ENCODE measurements at places on chromosomes 16 and 17.

DNA sequence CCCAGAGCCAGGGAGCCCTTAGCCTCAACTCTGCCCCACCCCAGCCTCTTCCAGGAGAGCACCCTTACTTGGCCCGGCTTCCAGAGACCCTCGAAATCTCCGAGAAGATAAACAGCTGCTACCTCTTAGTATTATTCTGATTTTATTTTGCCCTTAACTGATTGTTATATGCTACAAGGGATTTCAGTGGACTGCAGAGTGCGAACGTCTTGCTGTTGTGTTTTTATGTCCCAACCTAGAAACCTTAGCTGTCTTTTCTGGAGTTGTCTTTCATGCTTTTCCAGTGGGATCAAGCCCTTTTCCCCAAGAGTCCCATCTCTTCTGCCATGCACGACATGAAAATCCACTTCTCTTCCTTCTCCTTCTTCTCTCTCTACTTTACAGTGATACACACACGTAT is 47.0 kb downstream of the SNX20 start:
- DNase-seq = no peak

GRCh38 chr17:62824290-62825131 is 16.4 kb upstream of the MARCHF10 start:
- peak; percentile 99 for DNase-seq

DNA sequence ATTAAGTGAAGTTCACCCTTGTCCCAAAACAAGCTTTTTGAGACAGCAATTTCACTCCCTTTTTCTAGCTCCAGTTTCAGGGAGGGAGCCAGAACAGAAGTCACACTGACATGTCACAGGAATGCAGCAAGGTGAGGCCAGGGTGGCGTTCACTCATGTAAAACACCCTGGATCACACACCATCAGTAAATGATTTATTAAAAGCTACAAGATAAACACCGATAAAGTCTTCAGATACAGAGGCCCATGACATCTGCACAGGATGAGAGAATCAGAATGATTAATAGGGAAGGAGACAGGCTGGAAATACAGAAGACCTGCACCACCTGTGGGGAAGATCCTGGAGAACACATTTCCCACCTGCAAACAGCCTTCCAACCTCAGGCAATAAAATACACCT is 77.5 kb upstream of the DYNLRB2 start:
- peak; percentile 38 for DNase-seq

GRCh38 chr16:51237207-51237606 is 86.1 kb upstream of the SALL1 start:
- no peak for DNase-seq

DNA sequence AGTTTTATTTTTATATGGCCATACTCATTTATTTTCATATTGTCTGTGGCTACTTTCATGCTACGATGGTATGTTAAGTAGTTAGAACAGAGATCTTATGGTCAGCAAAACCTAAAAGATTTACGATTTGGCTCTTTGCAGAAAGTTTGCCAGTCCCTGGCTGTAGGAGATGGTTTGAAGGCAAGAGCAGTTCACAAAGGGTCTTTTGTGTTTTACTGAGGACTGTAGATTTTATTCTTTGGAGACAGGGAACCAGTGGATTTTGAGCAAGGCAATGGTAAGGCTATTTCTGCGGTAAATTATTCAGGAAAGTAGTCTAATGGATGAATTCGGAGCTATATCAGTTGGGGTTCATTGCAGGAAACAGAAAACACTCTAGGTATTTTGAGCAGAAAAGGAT is 90.7 kb downstream of the WWP2 start:
- DNase-seq = no peak

GRCh38 chr17:79464318-79465010 is 146.4 kb downstream of the RBFOX3 start:
- no peak for DNase-seq

DNA sequence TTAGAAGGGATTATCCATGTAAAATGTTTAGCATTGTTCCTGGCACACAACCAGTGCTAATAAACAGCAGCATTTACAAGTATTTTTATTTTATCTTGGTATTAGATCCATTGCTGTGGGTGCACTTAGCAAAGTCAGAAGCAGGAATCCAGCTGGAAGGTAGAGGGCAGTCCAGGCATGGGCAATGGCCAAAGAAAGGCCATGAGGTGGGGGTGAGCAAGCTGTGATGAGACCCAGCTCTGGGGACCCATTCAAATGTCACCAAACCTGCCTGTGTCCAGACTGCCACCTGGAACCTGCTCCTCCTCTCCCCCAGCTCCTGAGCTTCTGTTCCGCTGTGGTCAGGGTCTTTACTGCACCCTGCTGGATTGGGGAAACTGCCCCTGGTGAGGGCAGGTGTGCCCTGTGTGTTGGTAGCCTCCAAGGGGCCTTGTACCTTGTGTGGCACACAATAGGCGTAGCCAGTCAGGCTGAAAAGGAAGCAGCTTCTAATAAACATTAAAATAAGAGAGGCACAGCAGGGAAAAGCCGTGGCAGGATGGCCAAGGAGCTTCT is 118.0 kb upstream of the CRHR1 start:
- DNase-seq = no peak

GRCh38 chr17:29720551-29720950 is 97.8 kb upstream of the CORO6 start:
- peak; percentile 68 for DNase-seq

DNA sequence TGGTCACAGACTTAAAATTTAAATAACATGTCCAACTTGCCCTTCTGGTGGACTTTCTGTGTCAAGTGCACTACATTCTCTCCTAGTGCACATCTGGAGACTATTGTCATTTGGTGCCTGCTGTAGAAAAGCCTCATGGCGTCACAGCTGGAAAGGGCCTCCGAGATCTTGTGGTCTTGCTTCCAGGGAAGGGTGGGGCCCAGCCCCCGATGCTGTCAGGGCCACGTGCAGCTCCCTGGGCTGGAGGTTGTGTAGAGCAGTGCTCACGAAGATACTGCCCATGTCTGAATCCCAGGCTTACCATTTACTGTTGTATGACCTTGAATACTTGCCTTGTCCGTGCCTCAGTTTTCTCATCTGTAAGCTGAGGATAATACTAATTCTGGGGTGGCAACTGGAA is 6.8 kb upstream of the MPRIP start:
- no peak for DNase-seq

DNA sequence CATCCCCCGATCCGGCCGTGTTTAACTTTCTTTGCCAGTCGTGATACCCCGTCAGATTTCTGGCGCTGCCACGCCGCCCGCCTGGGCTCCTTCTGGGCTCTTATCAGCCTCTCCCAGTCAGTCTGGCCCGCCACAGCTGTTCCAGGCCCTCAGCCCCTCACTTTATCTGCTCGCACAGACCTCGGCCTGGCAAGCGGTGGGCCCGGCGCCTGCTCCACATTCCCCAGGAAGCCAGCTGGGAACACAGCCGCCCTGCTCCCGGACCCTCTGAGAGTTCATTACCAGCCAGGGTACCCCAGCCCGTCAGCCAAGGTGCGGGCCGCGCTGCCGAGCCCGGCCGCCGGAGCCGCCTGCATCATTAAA is 157.5 kb downstream of the ZNF423 start:
- DNase-seq = no peak

DNA sequence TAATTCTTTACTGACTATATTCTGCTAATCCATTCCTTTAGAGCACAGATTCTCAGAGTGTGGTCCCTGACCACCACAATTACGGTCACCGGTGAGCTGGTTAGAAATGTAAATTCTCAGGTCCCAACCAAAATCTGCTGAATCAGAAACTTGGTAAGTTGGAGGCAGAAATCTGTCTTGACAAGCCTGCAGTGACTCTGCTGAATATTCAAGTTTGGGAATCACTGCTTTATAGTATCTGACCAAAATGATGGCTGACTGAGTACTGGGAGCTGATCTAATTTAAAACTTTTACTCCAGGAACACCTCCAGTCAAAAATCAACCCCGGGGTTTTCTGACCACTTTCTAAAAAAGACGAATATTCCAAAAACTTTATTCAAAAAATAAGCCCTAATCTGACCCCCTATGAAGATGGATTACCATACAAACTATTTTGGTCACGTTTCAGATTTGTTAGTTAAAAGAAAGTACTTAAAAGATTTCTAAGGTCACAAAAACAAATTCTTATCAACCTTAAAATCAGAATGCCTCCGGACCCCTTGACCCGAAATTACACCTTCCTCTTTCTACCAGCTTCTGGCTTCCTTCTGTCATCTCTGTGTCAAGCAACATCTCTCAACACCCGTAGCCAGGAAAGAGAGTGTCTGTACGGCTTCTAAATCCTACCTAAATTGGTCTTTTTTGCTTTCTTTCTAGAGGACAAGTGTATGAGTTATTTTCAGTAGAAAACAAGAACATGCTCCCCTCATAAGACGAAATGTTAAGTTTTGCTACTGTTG is 38.6 kb downstream of the CREBBP start:
- no peak for DNase-seq

GRCh38 chr16:85148931-85149330 is 36.7 kb upstream of the CIBAR2 start:
- DNase-seq = no peak

GRCh38 chr16:84891149-84891795 is 71.5 kb downstream of the CRISPLD2 start:
- no peak for DNase-seq

- no peak for DNase-seq
Observed at GRCh38 chr17:61543786-61544415, 47.1 kb downstream of the NACA2 start.

GRCh38 chr17:34275881-34276280 is 5.9 kb downstream of the CCL7 start:
- peak; percentile 87 for DNase-seq

GRCh38 chr17:7740481-7741001 is 23.0 kb downstream of the DNAH2 start:
- no peak for DNase-seq

GRCh38 chr17:78341559-78342448 is 18.1 kb downstream of the SOCS3 start:
- no peak for DNase-seq

- DNase-seq = no peak
Observed at GRCh38 chr16:47634727-47635126, 173.6 kb downstream of the PHKB start.

DNA sequence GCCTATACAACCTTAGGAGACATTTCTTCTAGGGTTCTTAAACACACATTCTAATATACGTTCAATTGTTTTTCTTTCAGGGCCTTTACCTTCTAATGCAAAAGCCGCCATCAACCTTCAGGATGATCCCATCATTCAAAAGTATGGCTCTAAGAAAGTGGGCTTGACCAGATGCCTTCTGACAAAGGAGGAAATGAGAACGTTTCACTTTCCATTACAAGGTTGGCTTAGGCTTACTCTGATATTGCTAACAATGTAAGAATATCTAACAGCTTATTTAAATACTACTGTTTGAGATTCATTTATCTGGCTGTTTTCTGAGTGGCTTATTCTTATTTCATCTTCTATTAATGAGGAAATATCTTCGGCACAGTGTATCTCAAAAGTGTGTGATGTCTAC is 15.4 kb downstream of the REXO5 start:
- no peak for DNase-seq

DNA sequence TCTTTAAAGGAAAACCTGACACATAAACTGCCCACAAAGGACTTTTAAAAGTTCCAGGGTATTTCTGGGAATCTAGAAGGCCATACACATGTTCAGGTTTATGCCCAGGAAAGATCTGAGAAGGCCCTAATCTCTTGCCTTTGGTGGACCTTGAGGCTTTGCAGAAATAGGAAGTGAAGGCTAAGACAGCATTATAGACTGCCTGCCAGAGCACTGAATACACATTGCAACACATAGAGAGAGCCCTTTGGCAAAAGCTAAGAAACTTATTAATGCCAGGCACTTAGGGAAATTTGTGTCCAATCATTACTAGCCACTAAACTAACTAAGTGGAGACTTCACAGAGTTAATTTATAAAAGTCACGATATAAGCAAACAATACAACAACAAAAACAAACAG is 70.4 kb downstream of the MMD start:
- DNase-seq = peak; percentile 58
